ENCODE measurements at places on chromosomes 12 and 14.

GRCh38 chr12:3669594-3669993 lies 83.3 kb downstream of the CRACR2A start:
- no peak for DNase-seq

GRCh38 chr12:92737855-92738850 lies 35.4 kb downstream of the PLEKHG7 start:
- DNase-seq = no peak

DNA sequence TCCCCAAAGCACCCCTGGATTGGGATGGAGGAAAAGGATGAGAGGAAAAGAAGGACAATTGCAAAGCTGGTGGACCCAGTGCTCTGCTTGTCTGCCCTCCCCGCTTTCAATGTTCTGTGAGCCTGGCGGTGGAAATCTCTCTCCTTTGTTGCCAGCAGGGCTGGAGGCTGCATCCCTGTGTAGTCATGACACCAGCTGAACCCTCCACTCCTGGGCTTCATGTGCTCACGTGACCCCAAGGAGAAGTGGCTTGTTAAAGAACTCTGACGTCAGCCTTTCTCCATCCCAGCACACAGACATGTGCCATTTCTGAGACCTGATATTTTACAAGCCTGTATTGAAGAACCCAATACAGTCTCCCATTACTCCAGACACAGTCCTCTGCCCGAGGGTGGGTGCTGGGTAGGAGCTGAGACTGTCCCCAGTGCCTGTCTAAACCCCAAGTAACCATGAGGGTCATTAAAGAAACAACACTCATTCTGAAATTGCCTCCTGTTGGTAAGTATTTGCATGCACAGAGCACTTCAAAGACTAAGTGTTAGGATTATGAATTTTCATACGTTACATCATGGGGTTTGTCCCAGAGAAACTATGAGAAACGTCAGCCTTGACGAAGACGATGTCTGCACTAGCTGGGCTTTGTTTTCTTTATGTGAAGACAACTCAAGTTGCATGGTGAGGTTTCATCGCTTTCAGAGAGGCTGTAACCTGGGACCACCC lies 21.7 kb downstream of the GALNT16 start:
- no peak for DNase-seq

GRCh38 chr12:92519284-92519683 lies 183.5 kb upstream of the PLEKHG7 start:
- no peak for DNase-seq
